Bronchial smooth muscle cell (primary cell): ENCODE measurements at places on chromosomes 5 and 9. TPM values are rescaled to one million over a fixed set of nuclear protein-coding genes. Genes with fewer than 3 reads are reported as not detected.

Gene DMGDH
- 1.6 and 5.1 TPM in 2 replicates for total RNA-seq

Gene RGMB
- total RNA-seq: 10.0 and 14.7 TPM in 2 replicates

Gene PCDHGA6
- 2.4 and 3.9 TPM in 2 replicates for total RNA-seq

Gene LEAP2
- total RNA-seq: 0.16 and 0.34 TPM in 2 replicates

Gene ADAMTS16
- 0.16 TPM in 1 of 2 replicates, not detected in the other for total RNA-seq

Gene SH3RF2
- total RNA-seq: 0.09 and 0.79 TPM in 2 replicates

Gene PCDHA4
- 0.32 and 0.86 TPM in 2 replicates for total RNA-seq

Gene PLEKHG4B
- under 0.01 TPM in 2 replicates for total RNA-seq

Gene RCL1
- total RNA-seq: 7.2 and 7.6 TPM in 2 replicates

Gene PLPP6
- total RNA-seq: 5.2 and 6.6 TPM in 2 replicates

Gene PLAC8L1
- total RNA-seq: 0.17 TPM in 1 of 2 replicates, not detected in the other

Gene KDM3B
- 34.8 and 40.2 TPM in 2 replicates for total RNA-seq

Gene TMC1
- under 0.01 and 0.26 TPM in 2 replicates for total RNA-seq

Gene IL5
- not detected in 2 replicates for total RNA-seq

Gene C5orf52
- total RNA-seq: not detected in 2 replicates

Gene SYK
- under 0.01 TPM in 1 of 2 replicates, not detected in the other for total RNA-seq

Gene PTBP3
- 5.3 and 8.7 TPM in 2 replicates for total RNA-seq

Gene RAD17
- total RNA-seq: 11.6 and 15.1 TPM in 2 replicates

Gene PPP2R2B
- under 0.01 TPM in 1 of 2 replicates, not detected in the other for total RNA-seq

Gene PCDHA9
- total RNA-seq: 0.09 and 0.16 TPM in 2 replicates

Gene NKD2
- total RNA-seq: 0.16 and 4.0 TPM in 2 replicates

Gene ANGPTL2
- 55.8 and 75.3 TPM in 2 replicates for total RNA-seq

Gene SPATA31A3
- total RNA-seq: not detected in 2 replicates

Gene TAF11L10
- not detected in 2 replicates for total RNA-seq

Gene FGF10
- 0.26 and 0.79 TPM in 2 replicates for total RNA-seq

Gene PPP3R2
- 0.09 TPM in 1 of 2 replicates, not detected in the other for total RNA-seq

Gene SLIT3
- 0.95 and 2.8 TPM in 2 replicates for total RNA-seq

Gene NADK2
- total RNA-seq: 27.9 and 32.4 TPM in 2 replicates
